ENCODE measurements at places on chromosomes 16 and 17.

- DNase-seq = peak; percentile 47
These were observed 24.3 kb upstream of the TMEM220 start for GRCh38 chr17:10754109-10754508.

DNA sequence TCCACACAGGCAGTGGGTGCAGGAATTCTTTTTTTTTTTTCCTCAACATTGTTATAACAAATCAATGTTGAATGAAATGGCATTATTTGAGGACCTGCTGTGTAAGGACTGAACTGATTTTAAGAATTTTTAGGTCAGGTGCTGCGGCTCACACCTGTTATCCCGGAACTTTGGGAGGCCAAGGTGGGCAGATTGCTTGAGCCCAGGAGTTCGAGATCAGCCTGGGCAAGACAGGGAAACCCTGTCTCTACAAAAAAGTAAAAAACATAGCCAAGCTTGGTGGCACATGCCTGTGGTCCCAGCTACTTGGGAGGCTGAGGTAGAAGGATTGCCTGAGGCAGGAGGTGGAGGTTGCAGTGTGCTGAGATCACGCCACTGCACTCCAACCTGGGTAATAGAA, 12.4 kb downstream of the MPRIP start:
- DNase-seq = no peak

DNA sequence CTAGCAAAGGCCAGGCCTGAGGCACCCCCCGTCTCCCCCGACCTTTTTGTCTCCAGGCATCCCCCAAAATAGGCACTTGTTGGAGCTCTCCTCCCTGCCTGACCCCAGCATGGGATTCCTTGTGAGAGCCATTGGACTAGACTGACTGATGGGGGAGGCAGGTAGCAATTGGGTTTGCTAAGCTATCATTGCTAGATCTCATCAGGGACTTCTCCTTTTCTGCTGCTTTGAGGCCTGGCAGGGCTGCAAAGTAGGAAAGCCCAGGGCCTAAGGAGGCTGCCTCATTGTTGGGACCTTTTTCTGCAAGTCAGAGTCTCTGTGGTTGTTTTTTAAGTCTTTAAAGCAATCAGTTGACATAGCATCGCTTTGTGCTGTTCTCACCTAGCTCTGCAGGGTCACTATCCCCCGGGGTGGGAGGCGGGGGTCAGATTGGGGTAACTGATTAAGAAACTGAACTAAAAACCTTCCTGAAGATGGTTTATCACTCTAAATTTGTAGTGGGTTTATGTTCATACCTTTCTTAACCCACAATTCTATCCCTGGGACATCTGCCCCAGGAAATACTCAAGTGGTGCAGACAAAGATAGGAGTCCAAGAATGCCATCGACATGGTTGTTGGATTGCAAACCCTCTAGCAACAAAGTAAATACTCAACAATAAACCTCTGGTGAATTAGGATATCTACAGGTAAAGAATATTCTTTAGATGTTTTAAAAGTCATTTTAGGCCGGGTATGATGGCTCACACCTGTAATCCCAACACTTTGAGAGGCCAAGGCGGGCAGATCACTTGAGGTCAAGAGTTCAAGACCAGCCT, 28.0 kb downstream of the LLGL2 start:
- DNase-seq = no peak

DNA sequence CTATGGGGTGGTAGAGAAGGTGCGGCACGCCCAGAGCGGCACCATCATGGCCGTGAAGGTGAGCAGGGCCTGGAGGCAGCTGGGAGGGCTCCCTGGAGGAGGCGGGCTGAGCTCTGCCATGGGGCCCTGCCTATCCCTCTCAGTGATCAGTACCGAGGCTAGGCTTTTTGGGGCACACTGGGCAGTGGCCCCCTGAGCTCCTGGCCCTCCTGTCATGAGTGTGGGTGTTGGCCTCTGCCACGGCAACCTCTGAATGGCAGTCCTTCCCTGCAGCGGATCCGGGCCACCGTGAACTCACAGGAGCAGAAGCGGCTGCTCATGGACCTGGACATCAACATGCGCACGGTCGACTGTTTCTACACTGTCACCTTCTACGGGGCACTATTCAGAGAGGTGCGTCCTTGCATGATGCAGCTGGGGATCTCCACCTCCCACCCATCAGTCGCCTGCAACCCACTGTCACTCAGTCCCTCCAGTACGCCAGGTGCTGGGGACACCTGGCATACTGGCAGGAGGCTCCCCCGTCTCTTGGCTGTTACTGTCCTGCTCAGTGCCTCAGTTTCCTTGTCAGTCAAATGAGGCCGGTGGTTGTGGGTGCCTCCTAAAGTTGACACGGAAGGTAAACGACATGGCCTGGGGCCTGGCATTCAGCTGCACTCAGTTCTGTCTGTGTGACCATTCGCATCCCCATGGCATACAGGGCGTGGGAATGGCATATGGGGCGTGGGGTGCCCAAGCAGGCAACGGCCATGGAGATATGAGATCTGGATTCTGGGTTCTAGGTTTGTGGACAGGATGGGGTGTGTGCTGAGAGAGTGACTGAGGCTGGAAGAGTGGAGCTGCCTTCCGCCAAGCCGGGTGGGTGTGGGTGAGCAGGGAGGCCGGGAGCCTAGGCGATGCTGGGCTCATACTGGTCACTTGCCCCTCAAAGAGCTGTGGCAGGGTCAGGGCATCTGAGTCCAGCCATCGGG, 16.4 kb downstream of the MAP2K3 start:
- DNase-seq = no peak

- DNase-seq = no peak
These were observed 123.6 kb downstream of the CMIP start for GRCh38 chr16:81567987-81568748.

DNA sequence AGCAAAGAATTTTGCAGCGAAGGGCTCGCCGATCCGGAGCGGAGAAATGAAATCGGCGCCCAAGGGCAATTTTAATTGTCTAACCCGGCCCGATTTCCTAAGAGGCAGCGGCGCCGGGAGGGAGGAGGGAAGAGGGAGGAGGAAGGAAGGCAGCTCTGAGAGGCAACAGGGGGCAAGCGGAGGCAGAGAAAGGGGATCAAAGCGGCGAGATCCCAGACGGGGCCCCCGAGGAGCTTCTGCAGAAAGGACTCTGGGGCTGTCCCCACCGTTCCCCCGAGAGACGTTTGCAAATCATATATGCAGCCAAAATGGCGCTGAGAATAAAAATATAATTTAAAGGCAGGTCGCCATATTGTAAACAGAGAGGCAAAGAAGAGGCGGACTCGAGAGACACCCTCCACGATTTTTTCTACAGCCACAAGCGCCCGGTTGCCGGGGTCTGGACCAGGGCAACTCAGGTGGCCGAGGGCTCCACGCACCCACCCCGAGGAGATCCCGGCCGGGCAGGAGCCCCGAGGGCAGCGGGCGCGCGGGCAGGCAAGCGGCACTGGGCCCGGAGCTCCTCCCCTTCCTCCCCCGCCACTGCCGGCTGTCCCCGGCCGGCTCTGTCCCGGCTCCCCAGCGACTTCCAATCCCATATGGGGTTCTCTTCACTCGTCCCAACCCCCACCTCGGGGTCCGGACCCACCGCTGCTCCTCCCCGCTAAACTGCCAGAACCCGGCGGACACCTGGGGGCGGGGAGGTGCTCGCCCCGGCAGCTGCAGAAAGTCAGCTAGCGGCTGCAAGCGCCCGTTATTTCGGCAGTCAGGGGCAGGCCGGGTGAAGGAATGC, 1.9 kb downstream of the PHF12 start:
- DNase-seq = peak; percentile 73

DNA sequence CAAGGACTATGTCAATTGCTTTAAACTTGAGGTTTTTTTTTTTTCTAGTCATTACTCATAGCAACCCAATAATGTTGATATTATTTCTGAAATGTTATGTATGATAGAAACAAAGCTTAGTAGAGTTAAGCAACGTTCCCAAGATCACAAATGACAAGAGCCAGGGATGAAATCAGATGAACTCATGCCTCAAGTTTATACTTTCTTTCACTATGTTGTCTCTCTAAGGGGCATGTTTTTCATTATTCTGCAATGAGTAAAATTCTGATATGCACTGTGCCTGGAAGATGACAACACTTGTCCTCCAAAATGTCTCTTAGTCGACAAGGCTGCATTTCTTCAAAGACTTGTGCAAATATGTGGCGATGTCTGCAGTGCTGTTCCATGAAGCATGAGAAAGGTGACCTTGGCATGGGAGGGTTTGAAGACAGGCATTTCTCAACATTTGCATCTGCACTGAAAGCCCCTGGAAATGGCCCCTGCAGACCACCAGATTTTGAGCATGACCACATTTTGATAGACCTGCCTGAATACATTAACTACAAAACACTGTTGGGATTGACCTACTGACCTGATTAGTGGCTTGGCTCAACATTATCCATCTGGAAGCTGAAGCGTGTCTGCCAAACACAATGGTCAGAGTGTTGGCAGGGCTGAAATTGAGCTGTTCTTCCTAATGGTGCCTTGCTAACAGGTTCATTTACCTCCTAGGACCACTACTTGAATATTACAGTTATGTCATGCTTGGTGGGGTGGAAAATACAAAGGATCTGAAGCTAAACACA, 1027.5 kb downstream of the CDH11 start:
- no peak for DNase-seq

DNA sequence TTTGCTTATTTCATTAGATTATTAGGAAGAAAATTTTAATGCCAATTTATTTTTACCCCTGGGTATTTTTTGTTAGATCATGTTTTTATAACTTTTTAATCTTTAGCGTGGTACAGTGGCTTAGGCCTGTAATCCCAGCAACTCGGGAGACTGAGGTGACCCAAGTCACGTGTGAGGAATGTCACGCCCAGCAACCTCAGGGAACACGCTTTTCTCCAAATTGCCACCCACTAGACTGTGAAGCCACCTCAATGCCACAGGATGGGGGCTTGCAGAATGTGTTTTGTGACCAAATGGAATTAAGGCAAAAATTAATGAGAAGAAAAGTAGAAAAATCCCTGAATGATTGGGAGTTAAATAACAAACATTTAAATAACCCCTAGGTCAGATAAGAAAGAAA, 141.8 kb downstream of the LAT start:
- DNase-seq = no peak

- peak; percentile 27 for DNase-seq
These were observed 17.5 kb downstream of the ALOX15B start for GRCh38 chr17:8056232-8056975.
